Dermis microvascular lymphatic vessel endothelial cell (primary cell): ENCODE measurements at places on chromosomes 4 and X. TPM values are rescaled to one million over a fixed set of nuclear protein-coding genes. Genes with fewer than 3 reads are reported as not detected.

The HTRA3 gene
- 1.4 and 7.5 TPM in 2 replicates for total RNA-seq

The FGFR3 gene
- 0.64 and 2.4 TPM in 2 replicates for total RNA-seq

The TBC1D19 gene
- total RNA-seq, result 7.1 and 7.5 TPM in 2 replicates

The BANK1 gene
- under 0.01 TPM in 2 replicates for total RNA-seq

The LSM6 gene
- 17.1 and 23.5 TPM in 2 replicates for total RNA-seq

The CCDC160 gene
- total RNA-seq, result not detected in 2 replicates

The PDCL2 gene
- total RNA-seq, result not detected in 2 replicates

The SCRG1 gene
- total RNA-seq, result not detected in 2 replicates

The CCKAR gene
- not detected in 2 replicates for total RNA-seq

The COX7B gene
- total RNA-seq, result 362 and 441 TPM in 2 replicates

The DAPP1 gene
- total RNA-seq, result not detected in 2 replicates

The CDKL5 gene
- 3.1 and 5.1 TPM in 2 replicates for total RNA-seq

The TENM3 gene
- 10.3 and 43.6 TPM in 2 replicates for total RNA-seq

The ATP1B4 gene
- total RNA-seq, result not detected in 2 replicates

The NEUROG2 gene
- total RNA-seq, result not detected in 2 replicates

The FGG gene
- not detected in 2 replicates for total RNA-seq

The POU4F2 gene
- not detected in 2 replicates for total RNA-seq

The HTR2C gene
- not detected in 2 replicates for total RNA-seq

The CXCL1 gene
- total RNA-seq, result 5.6 and 18.0 TPM in 2 replicates

The OPRPN gene
- total RNA-seq, result not detected in 2 replicates

The RPL10 gene
- 2,372 and 2,629 TPM in 2 replicates for total RNA-seq

The TCEAL7 gene
- total RNA-seq, result 0.26 and 0.38 TPM in 2 replicates

The MAGEA11 gene
- not detected in 2 replicates for total RNA-seq

The POLN gene
- 1.9 TPM in 2 replicates for total RNA-seq

The SSX2 gene
- total RNA-seq, result not detected in 2 replicates

The KDR gene
- 174 and 278 TPM in 2 replicates for total RNA-seq

The TMEM31 gene
- total RNA-seq, result 0.13 TPM in 1 of 2 replicates, not detected in the other

The RBMX2 gene
- 19.6 and 20.4 TPM in 2 replicates for total RNA-seq

The PALLD gene
- total RNA-seq, result 15.3 and 23.4 TPM in 2 replicates

The USP51 gene
- total RNA-seq, result 0.39 and 1.9 TPM in 2 replicates

The UPF3B gene
- total RNA-seq, result 1.7 and 1.8 TPM in 2 replicates

The CXorf49 gene
- total RNA-seq, result not detected in 2 replicates

The GATA1 gene
- total RNA-seq, result not detected in 2 replicates

The ELF4 gene
- total RNA-seq, result 9.8 and 14.3 TPM in 2 replicates

The ZFP92 gene
- 0.39 and 0.89 TPM in 2 replicates for total RNA-seq

The SPARCL1 gene
- total RNA-seq, result 10.0 and 19.2 TPM in 2 replicates

The TEX13C gene
- not detected in 2 replicates for total RNA-seq

The CACNA1F gene
- total RNA-seq, result under 0.01 TPM in 2 replicates

The TEC gene
- total RNA-seq, result 0.51 and 1.3 TPM in 2 replicates

The PF4V1 gene
- not detected in 2 replicates for total RNA-seq

The PLXNB3 gene
- total RNA-seq, result 2.4 and 6.7 TPM in 2 replicates

The PAGE5 gene
- not detected in 2 replicates for total RNA-seq

The KCND1 gene
- total RNA-seq, result 0.13 and 0.25 TPM in 2 replicates

The TMEM129 gene
- 19.8 and 35.1 TPM in 2 replicates for total RNA-seq

The XAGE2 gene
- not detected in 2 replicates for total RNA-seq

The ATP6AP1 gene
- 58.0 and 105 TPM in 2 replicates for total RNA-seq

The GPC4 gene
- 0.13 TPM in 2 replicates for total RNA-seq

The CT83 gene
- total RNA-seq, result not detected in 2 replicates

The SHROOM3 gene
- 0.13 TPM in 2 replicates for total RNA-seq

The MAGEA12 gene
- total RNA-seq, result not detected in 2 replicates

The MAGEA4 gene
- not detected in 2 replicates for total RNA-seq
